ENCODE measurements at places on chromosomes 6 and 20.

- no peak for DNase-seq
Measured at GRCh38 chr20:6698056-6698455, 69.4 kb upstream of the BMP2 start.

DNA sequence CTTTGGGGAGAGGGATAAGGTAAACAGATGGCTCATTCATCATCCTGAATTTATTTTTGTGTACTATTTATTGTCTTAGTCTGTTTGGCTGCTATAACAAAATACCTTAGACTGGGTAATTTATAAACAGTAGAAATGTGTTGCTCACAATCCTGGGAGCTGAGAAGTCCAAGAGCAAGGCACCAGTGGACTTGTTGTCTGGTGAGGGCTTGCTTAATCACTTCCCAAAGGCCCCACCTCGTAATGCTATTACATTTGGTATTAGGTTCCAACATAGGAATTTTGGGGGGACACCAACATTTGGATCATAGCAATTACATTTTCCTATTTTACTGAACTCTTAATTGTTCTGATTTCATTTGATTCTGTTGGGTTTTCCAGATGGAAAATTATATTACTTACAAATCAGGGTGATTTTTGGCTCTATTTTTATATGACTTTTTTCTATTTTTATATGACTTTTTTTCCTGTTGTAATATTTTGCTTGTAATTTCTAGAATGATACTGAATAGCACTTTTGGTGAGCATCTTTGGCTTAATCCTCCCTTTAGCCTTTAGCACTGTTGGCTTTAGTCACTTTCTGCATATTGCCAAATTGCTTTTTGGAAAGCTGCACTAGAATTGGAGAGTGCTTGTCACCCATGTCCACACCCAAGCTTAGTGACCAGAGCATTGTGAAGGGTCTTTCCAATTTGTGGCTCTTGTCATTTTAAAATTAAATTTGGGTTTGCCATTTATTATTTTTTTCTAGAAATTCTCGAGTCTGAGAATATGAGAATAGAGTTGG is 43.7 kb upstream of the TULP4 start:
- no peak for DNase-seq

DNA sequence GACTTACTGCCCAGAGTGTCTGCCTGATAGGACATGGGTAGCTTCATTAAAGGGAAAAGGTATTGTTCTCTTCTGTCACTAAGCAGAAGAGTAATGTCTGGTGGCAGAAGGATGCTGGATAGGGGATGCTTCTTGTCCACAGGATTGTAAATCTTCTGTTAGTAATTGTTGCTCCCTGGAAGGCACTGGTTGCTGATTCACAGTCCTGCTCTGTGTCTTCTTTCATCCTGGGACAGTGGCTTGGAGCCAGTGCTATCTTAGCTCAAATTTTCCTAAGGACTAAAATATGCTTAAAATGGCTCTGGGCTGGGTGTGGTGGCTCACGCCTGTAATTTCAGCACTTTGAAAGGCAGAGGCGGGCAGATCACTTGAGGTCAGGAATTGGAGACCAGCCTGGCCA is 48.0 kb downstream of the SYTL3 start:
- no peak for DNase-seq

DNA sequence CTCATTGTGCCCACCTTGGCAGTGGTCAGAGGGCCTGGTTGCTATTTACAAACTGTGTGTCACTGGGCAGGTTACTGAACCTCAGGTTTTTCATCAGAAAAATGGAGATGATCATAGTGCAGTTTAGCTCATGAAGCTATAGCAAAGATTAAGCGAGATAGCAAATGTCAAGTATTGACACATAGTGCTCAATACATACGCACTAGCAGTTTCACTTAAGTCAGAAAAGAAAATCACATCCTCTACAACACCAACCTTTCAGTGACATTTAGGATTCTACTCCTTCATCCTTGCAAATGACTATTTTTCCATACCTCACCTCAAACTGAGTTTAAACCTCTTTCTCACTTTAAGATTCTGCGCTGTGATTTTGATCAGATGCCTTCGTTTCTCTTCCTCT is 16.2 kb downstream of the GPR63 start:
- no peak for DNase-seq

DNA sequence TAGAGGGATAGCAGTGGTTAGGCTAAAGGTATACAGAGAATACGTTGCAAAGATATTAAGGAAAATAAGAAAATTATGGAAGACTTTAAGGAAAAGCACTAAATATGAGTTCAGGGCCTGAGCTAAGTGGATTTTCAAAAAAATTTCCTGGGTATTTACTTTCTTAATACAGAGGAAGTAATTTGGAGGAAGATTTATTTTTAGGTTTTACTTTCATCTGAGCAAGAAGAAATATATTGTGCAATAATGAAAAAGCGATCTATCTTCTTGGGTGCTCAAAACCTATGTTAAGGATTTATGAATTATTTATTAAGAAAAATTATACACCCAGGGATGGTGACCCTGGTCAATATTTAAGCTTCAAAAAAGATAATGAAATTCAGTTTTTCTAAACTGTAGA is 224.7 kb downstream of the PLCB1 start:
- no peak for DNase-seq

DNA sequence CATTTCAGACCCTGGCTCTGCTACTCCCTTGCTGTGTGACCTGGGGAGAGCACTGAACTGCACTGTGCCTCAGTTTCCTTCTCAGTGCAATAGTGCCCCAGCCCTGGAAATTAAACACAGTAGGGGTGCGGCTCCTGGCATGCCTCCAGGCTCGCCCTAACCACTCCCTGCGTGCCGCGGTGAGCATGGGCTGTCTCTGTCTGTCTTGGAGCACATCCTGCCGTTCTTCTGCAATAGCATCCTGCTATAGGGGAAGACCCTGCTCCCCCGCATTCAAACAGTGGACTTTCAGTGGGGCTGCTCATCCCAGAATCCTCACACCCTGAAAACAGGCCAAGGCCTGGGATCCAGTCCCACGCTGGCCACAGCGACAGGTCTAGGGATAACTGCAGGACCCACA is 129.5 kb downstream of the FOXC1 start:
- DNase-seq, result no peak

DNA sequence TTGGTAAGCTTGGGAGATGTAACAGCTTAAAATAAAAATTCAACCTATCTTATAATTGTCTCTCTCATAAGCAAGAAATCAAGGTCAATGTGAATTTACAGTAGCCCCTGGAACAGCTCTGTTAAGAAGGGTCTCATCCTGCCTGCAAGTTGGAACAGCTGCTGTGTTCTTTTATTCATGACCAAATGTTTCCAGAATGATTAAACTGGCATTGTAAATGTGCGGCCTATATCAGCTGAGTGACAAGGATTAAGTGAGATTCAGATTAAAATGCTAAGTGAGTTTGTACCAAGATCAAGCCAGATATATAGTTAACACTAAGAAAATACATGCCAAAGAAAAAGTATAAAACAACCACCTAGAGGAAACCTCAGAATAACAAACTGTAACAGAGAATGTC is 45.3 kb upstream of the NRSN1 start:
- DNase-seq, result no peak

GRCh38 chr20:31566319-31566657 is 38.8 kb upstream of the ID1 start:
- DNase-seq, result no peak

GRCh38 chr6:70954750-70955149 is 2.1 kb downstream of the B3GAT2 start:
- no peak for DNase-seq

- no peak for DNase-seq
Measured at GRCh38 chr6:87784690-87785089, 82.7 kb upstream of the AKIRIN2 start.

DNA sequence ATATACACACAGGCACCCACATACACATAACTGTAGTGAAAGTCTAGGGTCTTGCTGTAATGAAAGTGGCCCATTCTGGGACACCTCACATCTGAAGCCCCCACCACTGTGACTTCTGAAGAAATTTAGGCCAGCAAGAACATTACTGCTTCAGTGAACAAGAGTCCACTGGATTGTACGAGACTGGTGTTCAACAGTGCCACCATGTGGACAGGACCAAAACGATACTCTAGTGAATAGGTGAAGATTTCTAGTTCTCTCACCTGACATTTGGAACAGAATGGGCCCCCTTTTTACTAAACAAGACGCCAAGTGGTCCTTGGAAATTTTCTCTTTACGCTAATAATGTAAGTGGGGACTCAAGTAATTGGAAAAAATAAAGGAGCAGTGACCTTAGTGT is 156.9 kb downstream of the MAFB start:
- no peak for DNase-seq

DNA sequence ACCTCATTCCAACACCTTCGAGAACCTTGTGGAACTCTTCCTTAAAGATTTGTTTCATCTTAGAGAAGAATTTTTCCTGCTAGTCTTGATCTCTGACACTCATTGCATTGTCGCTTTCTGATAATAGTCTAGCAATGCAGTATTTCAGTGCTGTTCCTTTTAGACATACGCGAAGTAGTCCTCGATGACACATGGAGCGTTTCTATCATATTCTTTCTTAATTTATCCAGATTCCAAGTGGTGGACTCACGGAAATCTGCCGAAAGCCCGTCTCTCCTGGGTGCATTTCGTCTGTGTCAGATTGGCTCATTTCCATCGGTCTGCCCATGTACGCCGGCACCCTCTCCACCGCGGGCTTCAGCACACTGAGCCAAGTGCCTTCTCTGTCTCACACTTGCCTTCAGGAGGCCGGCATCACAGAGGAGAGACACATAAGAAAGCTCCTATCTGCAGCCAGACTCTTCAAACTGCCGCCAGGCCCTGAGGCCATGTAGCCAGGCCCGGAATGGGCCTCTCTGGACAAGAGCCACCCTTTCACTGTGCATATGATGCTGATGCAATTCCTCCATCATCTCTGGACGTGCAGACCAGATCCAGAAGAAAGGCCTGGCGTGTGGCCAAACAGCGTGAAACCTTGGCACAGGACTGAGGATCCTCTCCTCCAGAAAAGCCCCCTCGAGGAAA is 198.6 kb upstream of the UST start:
- DNase-seq, result no peak

GRCh38 chr20:54468082-54468481 is 7.3 kb upstream of the DOK5 start:
- DNase-seq, result no peak

- DNase-seq, result no peak
Measured at GRCh38 chr6:142802124-142802523, 142.9 kb downstream of the HIVEP2 start.

All from stimulated activated CD8-positive, alpha-beta memory T cell treated with anti-CD3 and anti-CD28 coated beads, Interleukin-4, amount 100 ng/mL, for 4 hours (primary cell).